Left cardiac atrium (tissue), 4 donors: ENCODE measurements at places on chromosomes 4 and X.

DNA sequence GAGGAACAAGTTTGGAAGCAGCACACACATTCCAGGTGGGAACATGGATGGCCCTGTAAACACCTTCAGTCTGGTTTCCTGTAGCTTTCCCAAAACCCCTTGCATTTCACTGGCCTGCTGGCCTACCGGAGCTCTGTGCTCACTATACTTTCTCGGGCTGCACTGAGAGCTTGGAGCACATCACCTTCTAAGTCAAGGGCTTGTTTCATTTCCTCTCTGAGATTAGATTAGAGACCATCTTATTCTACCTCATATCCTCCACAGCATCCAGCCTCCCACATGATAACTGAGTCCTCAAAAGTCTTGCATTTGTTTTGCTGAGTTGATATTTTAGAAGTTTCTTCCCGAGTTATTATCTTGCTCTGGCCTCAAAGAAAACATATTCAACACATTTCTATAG is 147.7 kb downstream of the RASL11B start:
- no peak for DNase-seq

- no peak for DNase-seq
Observed at GRCh38 chrX:108298165-108298602, 140.0 kb downstream of the COL4A6 start.

DNA sequence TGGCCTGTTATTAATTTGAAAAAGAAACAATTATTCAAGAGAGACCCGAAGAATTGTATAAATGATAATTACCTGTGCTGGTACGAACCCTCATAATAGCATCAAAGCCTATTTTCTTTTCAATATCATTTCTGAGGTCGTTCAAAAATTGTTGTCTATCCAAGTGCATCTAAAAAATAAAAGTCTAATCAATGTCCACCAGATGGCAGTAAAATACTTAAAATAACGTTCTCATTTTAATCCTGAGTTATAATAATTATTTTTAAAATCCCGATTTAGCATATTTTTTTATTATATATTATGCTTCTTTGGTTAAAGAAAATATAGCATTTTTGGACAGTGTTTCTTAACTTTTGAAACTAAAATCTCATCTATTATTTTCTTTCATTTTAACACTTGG is 55.7 kb downstream of the METTL14 start:
- DNase-seq, result no peak

DNA sequence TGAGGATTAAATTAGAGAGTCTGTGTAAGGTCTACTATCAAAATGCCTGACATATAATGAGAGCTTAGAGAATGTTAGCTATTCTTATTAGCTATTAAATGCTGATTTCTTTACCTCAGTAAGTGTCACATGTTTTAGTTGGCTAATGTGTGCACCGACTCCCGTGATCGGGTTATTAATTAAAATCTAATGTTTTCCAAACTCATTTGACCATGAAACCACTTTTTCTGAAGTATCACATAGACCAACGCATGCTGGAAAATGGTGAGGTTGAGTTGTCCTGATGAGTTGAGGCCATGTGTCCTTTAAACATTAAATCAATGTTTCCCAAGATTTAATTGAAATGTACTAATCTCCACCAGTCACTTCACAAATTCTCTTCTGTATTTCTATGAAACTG is 84.8 kb upstream of the C1QTNF7 start:
- no peak for DNase-seq

GRCh38 chr4:169164669-169165415 is 105.9 kb downstream of the SH3RF1 start:
- DNase-seq, result no peak

DNA sequence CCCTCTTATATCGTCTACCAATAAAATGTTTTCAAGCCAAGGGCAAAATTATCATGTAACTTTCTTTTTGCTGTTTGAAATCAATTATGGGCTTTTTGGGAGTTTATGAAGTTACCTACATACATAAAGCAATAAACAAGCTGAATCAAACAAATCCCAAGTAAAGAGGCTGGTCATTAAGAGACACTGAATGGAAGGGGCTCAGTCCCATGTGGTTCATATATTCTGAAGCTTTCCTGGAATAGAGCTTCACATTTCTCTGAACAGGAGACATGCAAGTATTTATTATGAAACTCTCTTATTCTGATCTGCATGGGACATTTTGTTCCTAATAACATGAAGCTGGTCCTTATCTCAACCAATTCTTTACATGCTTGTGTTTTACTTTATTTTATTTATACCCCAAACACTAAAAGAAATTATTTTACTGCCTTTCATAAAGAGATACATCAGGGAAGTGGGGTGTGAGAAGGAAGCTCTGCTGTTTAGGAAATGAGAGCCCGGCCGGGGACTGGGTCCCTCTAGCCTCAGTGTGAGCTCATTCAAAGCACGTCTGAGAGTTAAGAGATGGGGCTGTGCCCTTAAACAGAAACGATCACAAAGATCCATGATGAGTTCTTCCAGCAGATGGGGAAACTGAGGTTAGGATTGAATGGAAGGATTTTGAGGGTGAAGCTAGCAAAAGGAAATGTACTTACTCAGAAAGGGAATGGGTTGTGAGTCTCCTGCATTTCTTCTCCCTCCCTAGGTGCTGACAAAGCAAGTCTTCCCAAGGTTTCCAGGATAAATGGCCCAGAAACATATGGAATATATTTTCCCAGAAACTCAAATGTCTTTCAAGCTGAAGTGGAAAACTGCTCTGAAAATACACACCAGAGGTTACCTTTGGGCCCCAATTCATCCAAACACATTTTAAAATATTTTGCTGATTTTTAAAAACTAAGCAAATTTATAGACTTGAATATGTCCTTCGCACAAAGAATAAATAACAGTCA is 93.1 kb upstream of the LNX1 start:
- no peak for DNase-seq

- DNase-seq, result no peak
Observed at GRCh38 chrX:53984895-53985294, 59.4 kb downstream of the PHF8 start.

DNA sequence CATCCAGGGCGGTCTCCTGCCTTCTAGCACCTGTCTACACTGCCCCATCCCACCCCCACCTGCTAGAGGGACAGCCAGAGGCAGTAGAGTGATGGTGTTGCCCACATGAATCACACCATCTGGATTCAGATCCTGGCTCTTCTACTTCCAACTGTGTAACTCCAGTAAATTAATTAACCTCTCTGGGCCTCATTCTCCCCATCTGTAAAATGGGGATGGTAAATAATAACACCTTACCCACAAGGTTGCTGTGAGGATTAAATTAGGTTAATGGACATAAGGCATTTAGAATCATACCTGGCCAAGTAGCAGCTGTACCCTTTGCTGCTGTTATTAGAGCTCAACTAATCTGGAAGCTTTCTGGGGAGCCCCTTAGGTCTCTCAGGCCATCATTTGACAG is 149.6 kb upstream of the BCOR start:
- no peak for DNase-seq

- DNase-seq, result no peak
Observed at GRCh38 chrX:103453655-103454054, 65.6 kb downstream of the RAB40A start.

DNA sequence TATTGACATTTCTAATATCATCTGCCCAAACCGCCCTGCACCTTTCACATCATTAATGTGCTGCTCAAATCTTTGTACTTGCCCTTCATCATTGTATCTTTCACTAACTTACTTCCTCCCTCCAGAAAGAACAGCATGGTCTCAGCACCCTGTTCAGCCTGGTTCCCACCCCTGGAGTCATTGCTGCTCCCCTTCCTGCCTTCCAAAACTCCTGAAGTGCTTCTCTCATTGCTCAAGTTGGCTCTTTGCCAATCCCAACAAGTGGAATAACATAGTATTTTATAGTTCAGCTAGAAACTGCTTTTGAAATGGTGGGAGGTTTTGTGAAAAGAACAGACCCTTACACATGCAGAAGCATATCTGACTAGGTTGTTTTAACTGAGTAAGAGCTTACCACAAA is 14.0 kb upstream of the TTC29 start:
- no peak for DNase-seq

DNA sequence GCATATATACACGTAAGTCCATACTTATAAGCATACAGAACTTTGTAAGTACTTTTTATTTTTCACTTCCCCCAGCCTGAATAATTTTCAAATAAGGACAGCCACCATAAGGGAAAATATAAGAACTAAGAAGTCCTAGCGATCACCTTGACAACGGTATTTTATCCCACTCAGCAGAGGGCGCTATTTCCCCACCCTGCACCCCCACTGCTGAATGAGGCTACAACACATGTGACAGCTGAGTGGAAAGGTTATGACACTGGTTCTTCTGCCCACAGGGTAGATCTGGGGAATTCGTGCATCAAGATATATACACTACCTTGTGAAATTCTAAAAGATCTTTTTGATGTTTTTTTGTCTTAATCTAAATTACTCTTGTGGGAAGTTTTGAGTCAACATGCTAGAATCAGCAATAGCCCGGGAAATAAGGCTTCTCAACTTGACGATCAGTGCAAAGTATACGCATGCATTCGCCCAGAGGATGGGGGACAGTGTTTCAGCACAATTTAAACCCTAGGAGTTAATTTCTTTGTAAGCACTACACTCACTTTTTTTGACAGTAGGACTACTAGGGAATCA is 151.5 kb downstream of the CORIN start:
- DNase-seq, result peak; percentile 36

DNA sequence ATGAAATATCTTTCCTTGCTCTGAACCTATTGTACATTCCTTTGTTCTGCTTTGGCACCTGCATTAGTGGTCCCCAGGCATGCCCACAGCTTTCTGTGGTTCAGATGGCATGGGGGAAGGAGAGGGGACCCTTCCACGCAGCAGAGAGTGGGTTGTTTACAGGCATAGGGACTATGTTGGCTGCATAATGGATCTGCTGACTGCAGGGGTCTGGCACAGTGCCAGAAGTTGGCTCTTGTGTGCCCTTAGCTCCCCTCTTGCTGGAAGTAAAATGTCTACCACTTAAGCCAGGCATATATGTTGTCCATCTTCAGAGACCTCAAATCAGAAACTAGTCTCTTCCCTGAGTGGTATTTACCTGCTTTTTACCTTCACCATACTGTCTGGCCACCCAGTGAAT is 651.9 kb upstream of the PCDH7 start:
- DNase-seq, result no peak
